ENCODE measurements at places on chromosomes 3 and 15. TPM values are rescaled to one million over a fixed set of nuclear protein-coding genes. Genes with fewer than 3 reads are reported as not detected.

GRCh38 chr15:63104727-63105126 lies 16.9 kb upstream of the LACTB start:
- DNase-seq, result no peak

AVEN gene
- total RNA-seq, result 10.5 TPM

DNA sequence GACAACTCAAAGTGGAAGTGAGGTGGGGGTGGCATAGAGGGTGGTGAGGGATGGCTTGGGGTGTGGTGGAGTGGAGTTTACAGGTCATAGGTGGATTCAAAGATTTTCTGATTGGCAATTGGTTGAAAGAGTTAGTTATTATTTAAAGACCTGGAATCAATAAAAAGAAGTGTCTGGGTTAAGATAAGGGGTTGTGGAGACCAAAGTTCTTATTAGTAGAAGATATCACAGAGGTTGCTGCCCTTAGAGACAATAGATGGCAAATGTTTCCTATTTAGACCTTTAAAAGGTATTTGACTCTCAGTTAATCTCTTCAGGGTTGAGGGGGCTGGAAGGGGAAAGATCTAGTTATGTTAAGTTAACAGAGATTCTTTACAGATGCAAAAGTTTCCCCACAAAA lies 412.3 kb upstream of the TBL1XR1 start:
- DNase-seq, result no peak

- DNase-seq, result no peak
These were observed 357.7 kb downstream of the EFHB start for GRCh38 chr3:19576343-19576742.

SH2D7 gene
- total RNA-seq, result not detected

DNA sequence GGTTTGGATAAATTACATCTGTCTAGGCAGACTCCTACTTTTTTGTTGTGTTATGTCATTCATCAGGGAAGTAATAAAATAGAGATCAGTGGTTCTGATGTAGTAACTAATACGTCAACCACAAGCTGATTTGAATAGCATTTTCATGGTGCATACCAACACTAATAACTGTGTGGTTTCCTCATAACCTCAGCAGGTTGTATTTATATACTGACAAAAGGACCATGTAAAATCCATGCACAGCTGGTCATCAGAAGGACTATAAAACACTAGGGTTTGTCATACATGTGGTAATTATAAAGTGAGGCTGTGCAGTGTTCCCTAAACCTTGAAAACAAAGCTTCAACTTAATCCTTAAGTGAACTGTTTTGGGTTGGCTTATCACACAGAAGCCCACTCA lies 216.8 kb upstream of the RBMS3 start:
- DNase-seq, result no peak

- DNase-seq, result no peak
These were observed 211.0 kb downstream of the TNIK start for GRCh38 chr3:171249245-171249644.

KBTBD13 gene
- total RNA-seq, result not detected

DNA sequence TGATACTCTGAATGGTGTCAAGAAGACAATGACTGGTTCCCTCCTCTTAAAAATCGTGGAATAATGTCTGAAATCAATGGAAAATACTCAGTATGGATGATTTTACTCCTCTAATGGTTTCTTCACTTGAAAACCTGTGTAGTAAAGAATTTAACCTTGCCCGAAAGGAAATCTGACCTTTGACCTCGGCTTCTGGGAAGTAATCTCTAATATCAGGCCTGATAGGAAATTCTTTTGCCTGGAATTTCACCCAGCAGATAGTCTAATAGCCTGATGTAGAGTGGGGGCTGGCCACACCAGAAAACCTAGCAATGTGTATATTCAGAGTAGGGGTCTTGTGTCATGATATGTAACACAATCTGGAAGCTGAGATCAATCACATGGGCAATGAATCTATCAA lies 91.5 kb upstream of the GOLIM4 start:
- no peak for DNase-seq

ZNF80 gene
- total RNA-seq, result not detected

GRCh38 chr3:99388780-99389179 lies 249.6 kb upstream of the COL8A1 start:
- DNase-seq, result no peak

ANKRD63 gene
- total RNA-seq, result 1.4 TPM

DNA sequence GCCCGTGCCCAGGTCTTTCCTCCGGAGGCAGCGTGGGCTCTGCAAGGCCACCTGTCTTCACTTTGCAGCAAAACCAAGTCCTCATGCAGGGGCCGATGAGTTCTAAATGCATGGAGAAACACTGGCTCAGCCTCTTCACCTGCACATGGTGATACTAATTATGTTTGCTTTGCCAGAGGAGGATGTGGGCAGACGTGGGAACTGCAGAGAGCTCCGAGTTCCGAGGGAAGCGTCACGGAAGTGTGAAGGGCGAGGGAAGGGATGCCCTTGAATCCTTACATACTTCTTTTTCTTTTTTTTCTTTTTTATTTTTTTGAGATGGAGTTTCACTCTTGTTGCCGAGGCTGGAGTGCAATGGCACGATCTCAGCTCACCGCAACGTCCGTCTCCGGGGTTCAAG lies 74.8 kb downstream of the GABRG3 start:
- no peak for DNase-seq

DNA sequence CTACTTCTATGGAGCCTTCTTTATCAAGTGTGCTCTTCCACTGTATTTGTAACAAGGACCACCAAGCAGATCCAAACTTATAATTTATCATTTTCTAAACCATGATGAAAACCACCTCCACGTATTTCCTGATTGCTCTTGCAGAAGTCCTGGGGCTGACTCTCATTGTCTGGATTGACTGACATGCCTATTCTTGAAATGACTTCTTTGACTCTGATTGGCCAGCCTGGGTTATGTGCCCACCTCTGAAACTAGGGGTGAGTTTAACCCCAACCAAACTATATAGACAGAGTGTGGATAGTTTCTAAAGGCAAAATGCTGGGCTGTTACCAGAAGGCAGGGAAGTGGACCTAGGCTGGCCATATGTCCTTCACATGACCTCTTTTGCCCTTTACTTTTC lies 12.7 kb downstream of the TMPRSS7 start:
- DNase-seq, result no peak

DNA sequence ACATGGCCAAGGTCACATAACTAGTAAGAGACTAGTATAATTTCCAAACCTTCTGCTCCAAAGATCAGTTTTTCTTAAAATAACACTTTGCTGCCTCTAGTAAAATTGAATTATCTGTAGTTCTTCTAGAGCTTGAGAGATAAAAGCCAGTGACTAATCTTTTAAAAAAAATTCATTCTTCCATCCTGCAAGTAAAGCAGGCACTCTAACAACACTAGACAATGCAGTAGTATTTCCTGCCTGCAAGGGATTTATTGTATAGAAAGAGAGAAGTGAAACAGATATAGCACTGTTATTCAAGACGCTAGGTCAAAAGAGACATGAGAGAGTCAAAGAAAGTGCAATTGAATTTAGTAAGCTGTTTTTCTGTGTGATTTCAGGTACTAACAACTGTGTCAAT lies 159.5 kb upstream of the TBC1D5 start:
- no peak for DNase-seq

MAP2K5 gene
- 4.0 TPM for total RNA-seq

ACTRT3 gene
- total RNA-seq, result 4.1 TPM

DNA sequence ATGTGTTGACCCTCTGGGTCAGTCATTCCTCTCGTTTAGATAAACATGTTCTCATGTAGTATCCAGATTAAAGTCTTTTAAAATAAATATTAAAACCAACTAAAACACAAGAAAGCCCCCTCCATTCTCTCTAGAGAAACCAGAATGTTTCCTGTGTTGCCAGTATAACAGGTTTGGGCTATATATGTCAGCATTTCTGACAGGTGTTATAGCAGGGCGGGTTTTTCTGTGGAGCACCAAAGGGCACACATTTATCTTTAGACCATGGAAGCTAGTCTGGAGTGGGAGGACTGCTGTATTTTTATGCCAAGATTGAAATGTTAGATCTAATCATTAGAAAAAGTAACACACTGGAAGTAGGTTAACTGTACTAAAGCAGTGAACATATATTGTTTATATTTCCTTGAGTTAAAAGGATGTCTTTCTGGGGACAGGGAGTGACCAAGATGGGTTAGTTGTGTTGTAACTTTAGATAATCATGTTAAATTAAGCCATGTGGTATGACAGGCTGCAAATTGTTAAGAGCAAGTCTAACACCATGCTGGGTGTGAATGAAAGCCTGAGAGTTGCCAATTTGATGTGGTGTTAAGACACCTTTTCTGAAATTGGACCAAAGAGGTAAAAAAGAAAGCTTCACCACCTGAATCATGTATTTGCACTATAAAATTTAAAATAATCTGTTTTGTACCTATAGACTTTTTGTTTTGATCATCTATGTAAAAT lies 15.6 kb downstream of the KCTD6 start:
- DNase-seq, result no peak

- DNase-seq, result no peak
These were observed 177.5 kb downstream of the SUCNR1 start for GRCh38 chr3:152050903-152051302.

- peak; percentile 16 for DNase-seq
These were observed 187.4 kb downstream of the FOXP1 start for GRCh38 chr3:71395927-71396695.

HOMER2 gene
- 29.5 TPM for total RNA-seq

GRCh38 chr15:19944261-19944888 lies 597.2 kb downstream of the GOLGA6L6 start:
- no peak for DNase-seq

- no peak for DNase-seq
These were observed 282.7 kb upstream of the SEMA6D start for GRCh38 chr15:47434596-47434995.

DNA sequence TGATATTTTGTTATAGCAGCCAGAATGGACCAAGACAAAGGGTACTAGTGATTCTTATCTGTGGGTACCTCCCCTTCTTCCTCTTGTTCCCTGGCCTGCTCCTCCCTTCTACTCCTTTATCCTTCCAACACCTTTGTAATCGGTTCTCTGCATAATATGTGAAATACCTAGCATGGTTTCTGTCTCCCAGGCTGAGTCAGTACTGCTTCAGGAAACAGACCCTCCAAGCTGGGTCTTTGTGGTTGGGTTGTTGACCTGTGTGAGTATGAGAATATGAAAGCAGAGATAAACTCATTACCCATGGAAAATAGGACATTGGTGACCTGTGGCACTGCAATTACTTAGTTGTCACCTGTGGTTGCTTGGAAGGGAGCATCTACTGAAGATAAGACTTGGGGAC lies 69.3 kb upstream of the KLF13 start:
- no peak for DNase-seq

DNA sequence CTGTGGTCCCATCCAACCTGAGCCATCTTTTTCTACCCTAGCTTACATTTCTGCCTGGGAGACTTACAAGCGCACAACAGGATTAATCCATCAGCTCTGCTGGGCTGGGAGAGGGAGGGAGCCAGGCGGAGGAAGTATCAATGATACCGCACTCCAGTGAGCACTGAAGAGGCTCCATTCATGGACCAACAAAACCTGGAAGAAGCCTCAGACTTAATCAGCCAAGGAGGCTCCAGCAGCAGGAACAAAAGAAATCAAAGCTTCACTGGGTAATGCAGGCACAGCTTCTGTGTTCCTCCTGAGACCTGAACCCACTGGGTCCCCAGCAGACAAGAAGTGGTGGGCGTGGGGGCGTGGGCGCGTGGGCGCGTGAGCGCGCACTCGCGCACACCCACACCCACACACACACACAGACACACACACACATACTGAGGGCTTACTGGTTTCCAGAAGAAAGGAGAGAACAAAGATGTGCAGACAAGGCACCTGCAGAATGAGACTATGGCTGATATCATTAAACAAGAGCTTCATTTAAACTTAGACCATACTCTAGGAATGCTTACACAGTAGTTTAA lies 87.0 kb upstream of the BOC start:
- no peak for DNase-seq

- DNase-seq, result no peak
These were observed 4.9 kb upstream of the IQCF1 start for GRCh38 chr3:51908026-51908425.

DNA sequence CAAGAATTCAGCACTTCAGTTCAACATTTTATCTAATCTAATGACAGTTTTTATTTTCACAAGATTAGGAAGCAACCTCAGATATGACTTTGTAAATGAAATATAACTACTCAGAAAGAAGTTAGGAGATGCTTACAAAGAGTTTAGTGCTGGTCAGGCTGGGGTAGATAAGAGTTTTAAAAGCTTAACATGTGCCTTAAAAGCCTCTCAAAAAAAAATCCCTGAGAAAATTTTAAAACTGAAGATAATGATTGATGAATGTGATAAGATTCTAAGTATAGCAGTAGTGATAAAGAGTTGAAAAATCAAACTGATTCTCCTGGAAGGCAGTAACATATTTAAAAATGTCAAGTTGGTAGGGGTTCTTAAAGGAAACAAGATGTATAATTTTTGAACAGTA lies 478.2 kb downstream of the NLGN1 start:
- DNase-seq, result no peak

MYL3 gene
- total RNA-seq, result not detected

GRCh38 chr3:106329521-106329920 lies 460.7 kb upstream of the CBLB start:
- DNase-seq, result no peak

GRCh38 chr3:76954412-76954811 lies 85.5 kb upstream of the ROBO2 start:
- no peak for DNase-seq

CFAP100 gene
- not detected for total RNA-seq

DNA sequence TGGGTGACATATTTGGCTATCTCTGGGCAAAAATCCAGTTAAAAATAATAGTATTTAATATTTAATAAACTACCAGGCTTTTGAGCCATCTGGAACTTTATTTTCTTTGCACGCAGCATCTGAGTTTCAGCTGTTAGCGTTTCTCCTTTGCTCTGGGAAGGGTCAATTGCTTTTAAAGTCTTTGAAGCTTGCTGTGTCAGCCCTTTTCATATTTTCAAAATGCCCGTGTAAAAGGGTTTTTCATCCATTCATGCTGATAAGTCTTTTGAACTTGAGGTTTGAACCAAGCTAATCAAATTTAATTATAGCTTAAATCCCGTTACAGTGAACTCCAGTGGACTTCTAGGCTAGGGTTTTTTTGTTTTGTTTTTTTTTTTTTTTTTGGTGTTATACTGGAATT lies 79.1 kb downstream of the SLC25A26 start:
- DNase-seq, result no peak

GRCh38 chr3:13411186-13411860 lies 8.8 kb downstream of the NUP210 start:
- DNase-seq, result no peak

DNA sequence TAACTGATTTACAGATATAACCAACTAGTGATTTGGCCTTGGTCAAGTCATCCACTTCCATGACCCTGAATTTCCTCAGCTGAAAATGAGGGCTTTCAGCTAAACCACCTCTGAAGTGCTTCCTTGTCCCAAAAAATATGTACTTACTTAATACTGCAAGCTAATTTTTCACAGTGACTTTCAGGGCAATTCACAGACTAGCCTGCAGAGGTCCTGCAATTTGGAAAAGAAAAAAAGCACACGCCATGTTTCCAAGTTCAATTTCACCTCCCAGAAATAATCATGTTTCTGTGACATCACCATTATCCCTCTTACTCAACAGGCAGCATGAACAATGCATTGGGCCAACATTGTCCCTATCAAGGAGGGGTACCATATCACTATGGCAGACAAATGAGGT lies 218.2 kb downstream of the SHOX2 start:
- DNase-seq, result peak; percentile 14

Data from PC-3 (cell line).